ENCODE measurements at places on chromosomes 4 and X.

DNA sequence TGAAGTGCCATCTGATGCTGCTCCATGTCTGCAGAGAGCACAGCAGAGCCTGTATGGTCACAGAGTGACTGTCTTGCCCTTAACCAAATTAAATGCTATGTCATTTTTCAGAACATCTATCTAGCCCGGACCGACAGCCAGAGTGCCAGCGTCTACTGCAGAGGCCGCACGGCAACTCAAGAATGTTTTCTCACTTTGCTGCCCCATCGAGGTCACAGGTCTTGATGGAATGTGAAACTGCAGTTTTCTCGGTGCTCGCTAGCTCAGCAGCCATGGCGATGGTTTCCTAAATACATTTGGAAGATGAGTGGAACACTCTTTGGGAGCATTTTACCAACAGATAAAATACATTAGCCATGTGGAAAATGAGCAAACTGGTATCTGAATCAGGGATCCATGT, 125.7 kb downstream of the ENPP6 start:
- DNase-seq, result no peak

GRCh38 chrX:109614951-109615350, 10.0 kb downstream of the KCNE5 start:
- DNase-seq, result no peak

- DNase-seq, result no peak
Observed at GRCh38 chrX:68185161-68185560, 248.1 kb downstream of the OPHN1 start.

GRCh38 chr4:86848136-86848535, 1.0 kb downstream of the SLC10A6 start:
- DNase-seq, result no peak

DNA sequence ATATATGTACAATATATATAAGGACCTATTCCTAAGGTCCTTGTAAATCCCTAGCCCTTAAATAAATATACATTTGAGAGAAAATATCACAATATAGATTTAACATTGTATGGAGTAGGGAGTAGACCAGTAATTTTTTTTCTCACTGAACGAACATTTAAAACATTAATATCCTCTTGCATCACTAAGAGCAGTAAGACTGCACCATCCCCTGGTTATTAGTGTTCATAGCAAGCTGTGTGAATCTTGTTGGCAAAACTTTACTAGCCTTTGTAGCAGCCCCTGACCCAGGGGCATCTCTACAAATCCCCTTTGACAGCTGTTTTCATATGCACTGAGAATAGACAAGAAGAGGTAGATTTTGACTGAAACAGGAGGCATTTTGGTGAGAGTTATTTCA, 146.5 kb downstream of the IL1RAPL2 start:
- no peak for DNase-seq

- no peak for DNase-seq
Observed at GRCh38 chr4:114495471-114495928, 103.1 kb upstream of the UGT8 start.

DNA sequence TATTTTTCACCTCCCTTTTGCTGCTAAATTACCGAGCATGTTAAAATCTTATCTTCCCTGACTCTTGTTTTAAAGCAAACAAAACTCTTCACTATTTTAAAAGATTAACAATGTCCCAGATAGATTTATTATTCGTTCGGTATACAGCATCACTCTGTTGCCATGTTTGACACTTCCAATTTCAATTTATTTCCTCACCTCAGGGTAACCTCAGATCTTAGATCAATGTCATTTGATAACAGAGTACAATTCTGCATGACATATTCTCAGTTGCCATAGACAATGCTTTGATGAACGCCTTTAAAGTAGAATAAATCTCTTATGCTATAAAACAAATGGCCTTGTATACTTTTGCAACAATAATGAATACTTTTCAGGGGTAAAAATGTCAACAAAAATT, 1078.1 kb upstream of the IGFBP7 start:
- no peak for DNase-seq

DNA sequence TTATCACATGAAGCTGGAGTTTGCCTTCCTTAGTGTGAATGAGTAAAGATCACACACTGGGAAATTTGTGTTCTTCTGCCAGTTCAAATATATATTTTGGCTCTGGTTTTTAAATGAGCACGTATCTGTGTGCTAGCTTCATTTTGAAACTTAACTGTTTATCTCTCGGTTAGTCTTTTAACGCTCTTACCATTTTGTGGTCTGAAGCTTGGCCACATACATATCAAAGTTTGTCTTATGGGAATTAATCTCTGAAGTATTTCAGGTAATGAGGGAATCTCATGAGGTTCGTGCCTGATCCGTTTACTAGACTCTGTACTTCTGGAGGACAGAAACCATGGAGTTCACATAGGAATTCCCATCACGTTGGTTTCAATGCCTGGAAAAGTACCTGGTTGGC, 13.8 kb downstream of the ATP10D start:
- no peak for DNase-seq

- no peak for DNase-seq
Observed at GRCh38 chr4:60934566-60935295, 265.4 kb upstream of the ADGRL3 start.

All from activated CD4-positive, alpha-beta T cell treated with anti-CD3 and anti-CD28 coated beads, Interleukin-2, amount 50 U/mL, for 4 hours (primary cell).